AG04450 (cell line): ENCODE measurements at places on chromosomes 7 and 10. TPM values are rescaled to one million over a fixed set of nuclear protein-coding genes. Genes with fewer than 3 reads are reported as not detected.

DNA sequence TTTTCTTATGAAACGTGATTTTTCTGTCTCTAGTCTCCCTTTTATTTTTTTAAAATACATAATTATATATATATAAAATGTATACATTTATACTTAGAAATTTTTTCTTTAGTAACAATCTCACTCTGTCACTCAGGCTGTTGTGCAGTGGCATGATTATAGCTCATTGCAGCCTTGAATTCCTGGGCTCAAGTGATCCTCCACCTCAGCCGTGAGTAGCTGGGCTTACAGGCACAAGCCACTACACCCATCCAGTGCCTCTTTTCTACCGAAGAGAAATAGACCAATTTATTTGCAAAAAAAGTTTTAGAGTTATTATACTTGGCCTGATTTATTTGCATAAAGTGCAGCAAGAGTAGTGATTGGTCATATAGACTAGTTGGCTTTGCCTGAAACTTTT is 72.2 kb downstream of the MAPK8 start:
- no peak for DNase-seq

GRCh38 chr7:774161-775109 is 47.4 kb upstream of the PRKAR1B start:
- DNase-seq: no peak

GRCh38 chr10:124249196-124249595 is 155.8 kb upstream of the CHST15 start:
- no peak for DNase-seq

- no peak for DNase-seq
Observed at GRCh38 chr7:54898659-54899340, 120.0 kb upstream of the EGFR start.

Gene ADGRA1
- not detected in 2 replicates for polyA plus RNA-seq

- DNase-seq: no peak
Observed at GRCh38 chr7:125490167-125490566, 560.5 kb upstream of the POT1 start.

GRCh38 chr10:102102421-102102820 is 17.7 kb downstream of the LDB1 start:
- no peak for DNase-seq

Gene ERVW-1
- polyA plus RNA-seq: not detected in 2 replicates
